Fibroblast of lung (primary cell): ENCODE measurements at places on chromosomes 6 and 20. TPM values are rescaled to one million over a fixed set of nuclear protein-coding genes. Genes with fewer than 3 reads are reported as not detected.

DNA sequence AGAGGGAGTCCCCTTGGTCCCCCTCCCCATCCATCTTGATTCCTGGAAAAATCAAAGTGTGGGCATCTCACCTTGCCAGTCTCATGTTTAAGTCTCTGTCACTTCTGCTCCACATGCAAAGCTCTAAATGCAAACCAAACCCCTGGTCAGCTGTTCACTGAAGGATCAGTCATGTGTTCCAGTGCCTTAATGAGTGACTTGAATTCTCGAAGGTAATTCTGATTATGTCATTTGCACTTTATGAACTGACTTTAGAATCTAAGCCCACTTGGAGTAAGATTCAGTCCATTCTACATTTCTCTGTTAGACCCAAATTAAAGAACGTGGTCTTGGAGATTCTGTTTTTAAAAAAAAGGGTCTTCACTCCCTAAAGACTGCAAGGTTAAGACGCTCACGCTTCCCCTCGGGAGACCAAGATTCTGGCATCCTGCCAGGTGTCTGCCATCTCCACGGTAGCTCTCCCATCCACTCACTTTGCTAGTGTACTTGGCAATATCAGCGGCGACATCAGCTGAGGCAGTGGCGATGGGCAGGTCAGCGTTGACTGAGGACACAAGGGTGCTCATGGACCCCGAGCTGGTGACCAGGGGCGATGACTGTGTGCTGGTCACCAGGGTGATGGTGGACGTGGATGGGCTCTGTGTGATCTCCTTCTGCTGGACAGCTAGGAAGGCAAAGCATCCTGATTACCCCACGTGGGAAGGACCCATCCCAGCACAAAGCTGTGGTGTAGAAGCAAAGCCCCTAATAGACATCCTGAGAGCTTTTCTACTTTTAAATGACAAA is 120.5 kb downstream of the ZMYND8 start:
- H3K4me3 ChIP-seq: no peak overlapping the region
- no peak for DNase-seq
- no peak overlapping the region for H3K27ac ChIP-seq
- H3K4me1 ChIP-seq: no peaks in the 10 kb centered on the region
- peaks cover 18% of the 10 kb centered on the region for H3K36me3 ChIP-seq

DNA sequence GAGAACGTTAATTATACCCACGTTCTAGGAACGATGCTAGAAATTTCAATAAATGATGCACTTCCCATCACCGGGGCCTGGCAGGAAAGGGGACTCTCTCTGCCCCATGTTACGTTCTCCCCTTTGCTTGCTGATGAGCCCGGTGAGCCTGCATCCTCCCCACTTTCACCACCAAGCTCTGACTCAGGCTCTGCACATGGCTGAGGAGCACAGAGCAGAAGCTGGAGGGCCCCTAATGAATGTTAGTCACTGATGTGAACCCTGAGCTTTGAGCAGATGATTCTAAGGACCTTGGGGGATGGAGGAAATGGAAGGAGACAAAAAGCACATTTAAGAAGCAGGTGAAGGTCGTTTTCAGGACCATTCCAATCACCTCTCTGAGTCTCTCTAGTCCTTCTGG is 468.2 kb upstream of the ARID1B start:
- DNase-seq: no peak
- no peaks in the 10 kb centered on the region for H3K4me1 ChIP-seq
- H3K27ac ChIP-seq: no peak overlapping the region
- H3K36me3 ChIP-seq: no peaks in the 10 kb centered on the region

DNA sequence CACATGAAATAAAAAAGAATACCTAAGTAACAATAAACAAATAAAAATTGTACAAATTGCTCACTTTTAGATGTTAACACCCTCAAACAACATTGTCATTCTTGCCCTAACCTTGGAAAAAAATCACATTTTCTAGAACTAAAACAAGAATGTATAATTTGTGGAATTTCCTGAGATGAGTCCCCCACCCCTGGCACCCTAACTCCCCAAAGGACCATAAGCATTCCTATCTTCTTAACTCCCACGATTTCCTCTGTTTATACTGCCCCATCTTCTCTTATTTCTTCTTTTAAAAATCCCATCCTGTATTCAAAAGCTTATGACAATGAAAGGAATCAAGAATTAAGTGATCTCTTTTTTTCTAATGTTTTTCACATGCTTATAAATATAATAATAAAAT is 70.9 kb downstream of the IBTK start:
- no peaks in the 10 kb centered on the region for H3K27me3 ChIP-seq
- peaks cover 7% of the 10 kb centered on the region for H3K36me3 ChIP-seq
- no peak for DNase-seq
- no peaks in the 10 kb centered on the region for H3K4me1 ChIP-seq

DNA sequence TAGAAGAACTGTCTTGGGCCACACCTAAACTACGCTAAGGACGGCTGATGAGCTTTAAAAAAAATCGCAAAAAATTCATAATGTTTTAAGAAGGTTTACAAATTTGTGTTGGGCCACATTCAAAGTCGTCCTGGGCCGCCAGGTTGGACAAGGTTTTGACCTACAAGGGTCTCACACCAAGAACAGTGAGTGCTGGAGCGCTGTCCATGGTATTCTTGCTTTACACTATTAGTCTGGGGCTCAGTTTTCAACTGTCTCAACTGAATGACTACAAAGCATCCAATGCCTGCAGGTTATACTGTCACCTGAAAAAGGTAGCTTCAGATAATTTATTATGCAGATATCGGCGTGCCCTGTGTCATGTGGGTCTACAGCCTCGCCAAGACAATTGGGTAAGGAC is 3.7 kb upstream of the FAXC start:
- H3K27me3 ChIP-seq: peaks cover 6% of the 10 kb centered on the region
- H3K4me3 ChIP-seq: no peak overlapping the region
- H3K4me1 ChIP-seq: no peaks in the 10 kb centered on the region
- H3K27ac ChIP-seq: no peak overlapping the region
- DNase-seq: no peak

- H3K27me3 ChIP-seq: no peaks in the 10 kb centered on the region
- H3K36me3 ChIP-seq: peaks cover 10% of the 10 kb centered on the region
- H3K27ac ChIP-seq: no peak overlapping the region
- peak; percentile 33 for DNase-seq
Measured at GRCh38 chr20:41063442-41063841, 34.8 kb downstream of the TOP1 start.

RAMACL gene
- total RNA-seq: 2.3 and 5.0 TPM in 2 replicates

ZC3H12D gene
- under 0.01 and 0.17 TPM in 2 replicates for total RNA-seq
